ENCODE measurements at places on chromosomes 4 and X.
A peak's percentile ranks its signal among the peaks of the same experiment; 100 is the strongest.

- DNase-seq = no peak
Measured at GRCh38 chr4:163611182-163611581, 116.7 kb downstream of the TMA16 start.

- no peak for DNase-seq
Measured at GRCh38 chr4:108772402-108772801, 9.5 kb upstream of the ETNPPL start.

DNA sequence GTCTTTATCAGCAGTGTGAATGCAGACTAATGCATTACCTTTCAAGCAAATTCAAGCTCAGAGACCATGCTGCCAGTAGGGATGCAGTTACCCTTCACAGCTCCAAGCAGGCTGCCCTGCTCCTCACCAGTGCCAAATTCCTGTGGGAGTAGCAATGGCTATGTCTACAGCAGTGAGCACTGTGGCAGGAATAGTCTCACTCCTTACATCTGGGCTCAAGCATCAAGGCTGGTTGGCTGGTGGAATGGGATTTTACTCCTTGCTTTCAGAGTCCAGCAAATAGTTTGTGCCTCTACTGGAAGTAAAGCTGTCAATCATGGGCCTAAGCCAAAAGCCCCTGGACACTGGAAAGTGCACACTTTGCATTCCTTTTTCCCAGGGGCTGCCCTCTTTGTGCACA is 1030.8 kb downstream of the SH3BGRL start:
- DNase-seq = no peak

- DNase-seq = no peak
Measured at GRCh38 chr4:64715741-64716140, 306.5 kb upstream of the TECRL start.

DNA sequence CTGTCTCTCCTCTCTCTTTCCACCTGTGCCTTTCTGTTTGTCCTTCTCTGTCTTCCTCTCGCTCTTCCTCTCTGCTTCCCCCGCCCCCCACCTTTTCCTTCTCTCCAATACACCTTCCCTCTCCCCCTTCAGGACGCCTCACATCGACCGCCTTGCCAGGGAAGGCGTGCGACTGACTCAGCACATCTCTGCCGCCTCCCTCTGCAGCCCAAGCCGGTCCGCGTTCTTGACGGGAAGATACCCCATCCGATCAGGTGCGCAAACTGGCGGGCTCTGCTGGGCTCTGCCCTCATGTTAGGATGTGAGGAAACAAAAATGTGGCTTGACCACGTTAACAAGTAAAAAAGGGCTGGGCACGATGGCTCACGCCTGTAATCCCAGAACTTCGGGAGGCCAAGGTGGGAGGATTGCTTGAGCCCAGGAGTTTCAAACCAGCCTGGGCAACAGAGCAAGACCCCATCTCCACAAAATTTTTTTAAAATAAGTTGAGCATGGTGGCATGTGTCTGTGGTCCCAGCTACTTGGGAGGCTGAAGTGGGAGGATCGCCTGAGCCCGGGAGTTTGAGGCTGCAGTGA is 35.2 kb downstream of the ARSF start:
- no peak for DNase-seq

DNA sequence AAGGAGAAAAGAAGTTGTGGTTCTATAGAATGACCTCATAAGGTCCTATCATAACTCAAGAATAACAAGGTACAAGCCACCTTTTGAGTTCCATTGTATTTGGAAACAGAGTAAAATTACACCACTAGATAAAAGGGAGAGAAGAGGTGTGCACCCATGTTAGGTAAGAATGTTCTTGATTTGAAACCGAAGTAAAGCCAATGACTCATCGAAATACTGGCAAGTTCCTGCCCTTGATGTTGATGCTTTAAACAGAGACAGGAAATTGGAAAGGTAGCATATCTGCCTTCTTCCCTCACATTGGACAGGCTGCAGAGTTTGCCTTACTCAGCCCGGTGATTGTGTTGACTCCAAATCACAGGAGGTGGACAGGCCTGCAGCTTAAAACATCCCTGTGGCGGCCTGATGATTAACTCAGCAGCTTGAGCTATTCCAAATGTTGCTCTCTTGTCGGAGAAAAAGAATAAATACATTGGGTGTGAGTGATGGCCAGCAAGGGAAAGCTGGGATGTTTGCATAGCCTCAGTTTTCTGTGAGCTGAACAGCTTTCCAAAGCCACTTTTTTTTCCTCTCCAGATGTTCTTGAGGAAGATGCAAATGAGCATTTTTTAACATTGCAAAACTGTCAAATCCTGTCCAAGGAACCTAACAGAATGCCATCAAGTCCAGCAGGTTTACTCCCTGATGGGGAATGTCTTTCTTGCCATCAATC is 321.1 kb downstream of the NKX6-1 start:
- no peak for DNase-seq

GRCh38 chr4:8045909-8046308 is 106.2 kb upstream of the AFAP1 start:
- DNase-seq = no peak

DNA sequence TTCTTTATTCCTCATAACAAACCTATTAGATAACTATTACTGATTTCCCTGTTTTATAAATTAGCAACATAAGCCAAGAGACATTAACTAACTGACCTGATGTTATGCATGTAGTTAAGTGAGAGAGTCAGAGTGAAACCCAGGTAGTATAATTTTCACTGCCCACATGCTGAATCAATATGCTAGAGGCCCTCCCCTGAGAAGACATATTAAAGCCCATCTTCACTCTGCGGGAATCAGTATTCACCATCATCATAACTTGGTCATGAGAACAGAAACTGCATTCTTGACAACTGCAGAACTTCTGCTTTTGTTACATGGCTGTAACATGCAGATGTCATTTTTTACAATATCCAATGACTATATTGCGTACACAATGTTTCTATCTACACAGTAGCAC is 1324.3 kb downstream of the ARAP2 start:
- no peak for DNase-seq

DNA sequence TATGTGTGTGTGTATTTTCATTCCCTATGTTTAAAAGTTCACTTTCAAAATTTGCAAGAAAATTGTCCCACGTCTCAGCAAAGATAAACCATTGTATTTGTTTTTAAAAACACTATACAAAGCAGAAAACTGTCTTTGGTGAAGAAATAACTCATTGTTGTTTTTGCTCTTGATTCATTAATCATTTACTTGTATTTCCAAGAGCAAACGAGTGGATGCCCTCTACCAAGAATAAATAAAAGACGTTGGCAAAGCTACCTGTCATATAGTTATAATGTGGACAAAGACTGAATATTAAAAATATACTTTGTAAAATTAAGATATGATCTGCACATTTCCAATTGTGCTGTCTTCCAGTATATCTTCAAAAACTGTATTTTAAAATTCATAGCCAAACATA is 210.9 kb upstream of the NDST3 start:
- no peak for DNase-seq

DNA sequence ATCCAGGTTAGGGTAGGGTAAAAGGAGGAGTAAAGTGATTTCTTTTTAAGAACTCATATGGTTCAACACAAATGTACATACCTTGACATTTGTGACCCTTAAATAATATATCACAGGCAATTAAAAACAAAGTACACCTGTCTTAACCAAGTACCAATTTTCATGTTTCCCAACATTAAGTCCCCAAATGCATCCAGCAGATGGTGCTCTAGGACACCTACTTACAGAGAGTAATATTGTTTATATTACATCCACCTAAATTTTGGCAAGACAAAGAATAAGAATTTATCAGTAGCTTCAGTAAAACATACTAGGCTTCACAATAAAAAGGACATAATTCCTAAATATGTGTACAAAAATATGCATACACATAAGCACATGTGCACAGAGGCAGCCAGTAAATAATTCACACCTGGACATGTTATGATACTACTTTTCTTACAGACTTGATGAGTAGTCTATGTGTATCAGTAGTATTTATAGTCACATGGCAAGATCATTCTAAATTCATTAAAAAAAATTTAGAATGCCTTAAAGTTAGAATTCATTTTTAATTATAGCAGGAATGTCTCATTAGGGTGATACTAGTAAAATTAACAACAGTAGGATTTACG is 219.7 kb downstream of the DCLK2 start:
- DNase-seq = peak; percentile 48

- no peak for DNase-seq
Measured at GRCh38 chr4:133776961-133777360, 424.6 kb downstream of the PABPC4L start.

DNA sequence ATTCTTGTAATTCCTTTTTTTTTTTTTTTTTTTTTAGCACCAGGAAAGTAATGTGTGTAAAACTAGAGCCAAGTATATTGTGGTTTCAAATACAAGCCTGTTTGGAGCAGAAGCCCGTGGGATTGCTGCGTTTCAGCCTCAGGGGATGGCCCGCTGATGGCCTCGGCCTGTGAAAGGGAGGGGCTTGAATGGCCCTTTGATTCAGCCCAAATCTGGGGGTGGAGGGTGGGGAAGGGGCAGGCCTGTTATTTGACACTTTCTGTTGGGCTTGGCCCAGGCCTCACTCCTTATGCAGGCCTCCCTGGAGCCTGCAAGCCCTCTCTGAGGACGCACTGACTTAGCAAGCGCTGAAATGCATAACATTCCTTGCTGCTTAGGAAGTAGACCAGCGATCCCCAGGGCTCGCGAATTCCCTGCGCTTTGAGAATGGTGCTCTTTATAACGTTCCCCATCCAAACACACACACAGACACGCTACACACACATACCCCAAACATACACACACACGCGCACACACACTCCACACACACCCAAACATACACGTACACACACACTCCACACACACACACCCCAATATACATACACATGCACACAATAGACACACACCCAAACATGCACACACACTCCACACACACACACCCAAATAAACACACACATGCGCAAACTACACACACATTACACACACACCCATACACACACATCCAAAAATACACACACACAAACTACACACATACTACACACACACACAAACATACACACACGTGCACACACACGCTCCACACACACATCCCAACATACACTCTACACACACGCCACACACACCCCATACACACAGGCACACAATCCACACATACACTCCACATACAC is 29.6 kb downstream of the TLR10 start:
- peak; percentile 99 for DNase-seq

- peak; percentile 38 for DNase-seq
Measured at GRCh38 chrX:106698693-106699092, 27.8 kb upstream of the RNF128 start.

- DNase-seq = no peak
Measured at GRCh38 chr4:1578251-1578773, 105.8 kb downstream of the FAM53A start.

DNA sequence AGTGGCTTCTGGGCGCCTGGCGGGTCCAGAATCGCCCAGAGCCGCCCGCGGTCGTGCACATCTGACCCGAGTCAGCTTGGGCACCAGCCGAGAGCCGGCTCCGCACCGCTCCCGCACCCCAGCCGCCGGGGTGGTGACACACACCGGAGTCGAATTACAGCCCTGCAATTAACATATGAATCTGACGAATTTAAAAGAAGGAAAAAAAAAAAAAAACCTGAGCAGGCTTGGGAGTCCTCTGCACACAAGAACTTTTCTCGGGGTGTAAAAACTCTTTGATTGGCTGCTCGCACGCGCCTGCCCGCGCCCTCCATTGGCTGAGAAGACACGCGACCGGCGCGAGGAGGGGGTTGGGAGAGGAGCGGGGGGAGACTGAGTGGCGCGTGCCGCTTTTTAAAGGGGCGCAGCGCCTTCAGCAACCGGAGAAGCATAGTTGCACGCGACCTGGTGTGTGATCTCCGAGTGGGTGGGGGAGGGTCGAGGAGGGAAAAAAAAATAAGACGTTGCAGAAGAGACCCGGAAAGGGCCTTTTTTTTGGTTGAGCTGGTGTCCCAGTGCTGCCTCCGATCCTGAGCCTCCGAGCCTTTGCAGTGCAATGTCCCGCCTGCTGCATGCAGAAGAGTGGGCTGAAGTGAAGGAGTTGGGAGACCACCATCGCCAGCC is at the start of gene ATOH1:
TSS of gene ATOH1 (plus strand) at position 422 of the 663 bp plus-strand sequence. CDS start at position 596, 174 bp downstream.
- no peak for DNase-seq

- DNase-seq = no peak
Measured at GRCh38 chr4:149555799-149556198, 259.8 kb downstream of the IQCM start.

- DNase-seq = peak; percentile 67
Measured at GRCh38 chr4:23932901-23933308, 43.1 kb upstream of the PPARGC1A start.

GRCh38 chrX:81286075-81286474 is 84.2 kb downstream of the SH3BGRL start:
- DNase-seq = no peak

GRCh38 chr4:152278172-152278504 is 257.8 kb downstream of the FBXW7 start:
- DNase-seq = no peak

DNA sequence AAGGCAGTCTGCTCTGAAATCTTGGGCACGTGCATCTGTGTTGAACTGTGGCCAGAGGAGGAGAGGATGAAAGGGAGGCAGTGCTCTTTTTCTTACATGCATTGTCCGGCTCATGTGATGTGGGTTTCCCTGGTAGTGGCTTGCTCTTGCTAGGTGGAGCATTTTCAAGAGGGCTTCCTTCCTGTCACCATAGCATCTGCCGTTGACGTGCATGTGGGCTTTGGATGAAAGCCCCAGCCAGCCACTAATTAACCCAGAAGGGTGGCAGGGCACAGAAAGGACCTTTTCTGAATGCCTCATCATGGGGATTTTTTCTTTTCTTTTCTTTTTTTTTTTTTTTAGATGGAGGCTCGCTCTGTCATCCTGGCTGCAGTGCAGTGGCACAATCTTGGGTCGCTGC is 121.3 kb downstream of the GPR143 start:
- DNase-seq = no peak

GRCh38 chr4:159047478-159048165 is 55.3 kb upstream of the RAPGEF2 start:
- DNase-seq = peak; percentile 93

- no peak for DNase-seq
Measured at GRCh38 chr4:4789462-4789861, 70.0 kb upstream of the MSX1 start.

GRCh38 chr4:158255727-158256324 is 45.5 kb downstream of the TMEM144 start:
- DNase-seq = peak; percentile 29

GRCh38 chr4:88809576-88810219 is 112.1 kb upstream of the NAP1L5 start:
- no peak for DNase-seq

GRCh38 chrX:29640106-29640505 is 575.3 kb upstream of the MAGEB2 start:
- peak; percentile 38 for DNase-seq

- peak; percentile 9 for DNase-seq
Measured at GRCh38 chr4:155495572-155496293, 119.0 kb upstream of the MAP9 start.

DNA sequence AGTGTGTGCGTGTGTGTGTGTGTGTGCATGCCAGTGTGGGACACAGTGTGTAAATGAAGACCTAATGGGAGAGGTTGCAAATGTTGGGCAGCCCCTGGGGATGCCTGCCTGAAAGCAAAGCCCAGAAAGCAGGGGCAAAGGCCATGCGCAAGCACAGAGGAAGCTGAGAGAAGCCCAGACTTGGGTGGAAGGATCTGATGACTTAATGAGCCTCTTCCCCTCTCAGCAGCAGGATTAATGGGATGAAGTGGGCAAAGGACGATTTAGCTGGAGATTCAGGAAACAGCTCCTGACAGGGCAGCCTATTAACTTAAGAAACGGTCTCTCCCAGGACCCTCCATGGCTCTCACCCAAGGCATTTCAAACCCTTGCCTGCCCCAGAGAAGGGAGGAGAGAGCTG is 107.3 kb downstream of the EFNB1 start:
- DNase-seq = no peak

Measured in astrocyte (in vitro differentiated cells and primary cell).